ENCODE measurements at places on chromosomes 2 and 18. TPM values are rescaled to one million over a fixed set of nuclear protein-coding genes. Genes with fewer than 3 reads are reported as not detected.

The GFPT1 gene
- 23.1 TPM for polyA plus RNA-seq

The IL37 gene
- polyA plus RNA-seq, result not detected

The KIF5C gene
- 1.7 TPM for polyA plus RNA-seq

The POTEI gene
- not detected for polyA plus RNA-seq

The AMER3 gene
- polyA plus RNA-seq, result 0.28 TPM

The NT5DC4 gene
- not detected for polyA plus RNA-seq

The NEB gene
- polyA plus RNA-seq, result 1.1 TPM

The DAPL1 gene
- polyA plus RNA-seq, result 0.31 TPM
